Bronchial epithelial cell (primary cell): ENCODE measurements at places on chromosomes 13 and 19. TPM values are rescaled to one million over a fixed set of nuclear protein-coding genes. Genes with fewer than 3 reads are reported as not detected.

CDADC1 gene
- 5.9 and 6.6 TPM in 2 replicates for total RNA-seq

TEX26 gene
- not detected in 2 replicates for total RNA-seq

SLC25A41 gene
- not detected in 2 replicates for total RNA-seq

DZIP1 gene
- 0.79 and 3.8 TPM in 2 replicates for total RNA-seq

VMAC gene
- 3.8 and 4.5 TPM in 2 replicates for total RNA-seq

DNA sequence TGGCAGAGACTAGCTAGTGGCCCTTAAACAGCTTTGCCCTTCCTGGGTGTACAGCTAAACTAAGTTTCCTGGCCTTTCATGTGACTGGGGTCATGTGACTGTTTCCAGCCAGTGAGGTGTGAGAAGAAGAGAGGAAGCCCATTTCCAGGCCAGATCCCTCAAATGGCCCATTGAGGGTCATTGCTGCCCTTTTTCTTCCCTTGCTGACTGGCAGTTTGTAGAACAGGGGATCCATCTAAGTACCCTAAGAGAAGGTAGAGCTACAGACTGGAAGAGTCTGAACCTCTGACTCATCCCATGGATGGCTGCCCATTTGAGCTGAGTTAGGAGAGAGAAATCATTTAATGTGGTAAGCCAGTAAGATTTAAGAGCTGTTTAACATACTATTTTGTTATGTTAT is 2.8 kb downstream of the SWSAP1 start:
- DNase-seq, result peak; percentile 77

- peak; percentile 59 for DNase-seq
Measured at GRCh38 chr19:41386442-41386841, 10.1 kb downstream of the TMEM91 start.

DNA sequence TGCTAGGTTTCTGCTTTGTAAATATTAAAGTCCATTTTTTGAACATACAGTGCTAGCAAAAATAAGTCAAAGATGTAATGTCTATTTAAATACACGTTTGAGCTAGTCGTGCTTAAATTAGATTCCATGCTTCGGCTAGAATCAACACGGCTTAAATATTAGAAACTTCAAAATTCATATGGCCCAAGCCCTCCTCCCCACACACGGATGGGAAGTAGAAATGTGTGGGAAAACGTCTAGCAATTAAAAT is 816 bp upstream of the KLF5 start:
- no peak for DNase-seq

- DNase-seq, result no peak
Measured at GRCh38 chr13:47875201-47875600, 125.9 kb downstream of the SUCLA2 start.

DNA sequence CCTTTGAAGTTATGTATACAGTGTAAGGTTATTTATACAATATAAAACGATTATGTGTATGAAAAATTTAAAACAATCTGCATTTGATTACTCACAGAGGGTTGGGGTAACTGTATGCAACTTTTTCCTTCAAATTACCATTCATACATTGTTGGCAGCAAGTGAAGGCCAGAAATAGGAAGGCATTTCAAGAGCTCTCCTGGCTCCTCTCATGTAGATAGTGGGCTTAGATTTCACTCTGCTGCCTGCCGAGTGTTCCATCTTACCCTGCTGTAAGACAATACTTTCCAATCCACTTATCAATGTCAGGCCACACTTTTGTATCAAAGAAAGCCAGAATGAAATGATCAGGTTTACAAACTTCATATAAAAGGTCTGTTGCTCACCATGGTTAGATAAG is 245.2 kb downstream of the DNAJC15 start:
- no peak for DNase-seq

DNA sequence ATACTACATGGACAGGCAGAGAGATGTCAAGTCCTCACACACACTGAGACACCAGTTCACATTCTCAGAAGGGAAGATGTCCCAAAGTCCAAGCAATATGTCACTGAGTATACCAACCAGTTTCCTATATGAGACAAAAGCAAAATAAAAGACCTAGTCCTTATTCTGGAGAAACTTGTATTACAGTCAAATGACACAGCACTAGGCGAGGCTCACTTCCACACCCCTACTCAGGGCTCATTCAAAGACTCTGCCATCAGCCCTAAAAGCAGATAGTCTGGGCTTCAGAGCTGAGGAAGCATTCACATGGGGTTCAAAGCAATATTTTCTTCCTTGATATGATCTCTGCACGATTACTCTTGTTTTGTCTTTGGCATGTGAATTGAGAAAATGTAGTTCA is 129.9 kb upstream of the UBL3 start:
- DNase-seq, result no peak

DNA sequence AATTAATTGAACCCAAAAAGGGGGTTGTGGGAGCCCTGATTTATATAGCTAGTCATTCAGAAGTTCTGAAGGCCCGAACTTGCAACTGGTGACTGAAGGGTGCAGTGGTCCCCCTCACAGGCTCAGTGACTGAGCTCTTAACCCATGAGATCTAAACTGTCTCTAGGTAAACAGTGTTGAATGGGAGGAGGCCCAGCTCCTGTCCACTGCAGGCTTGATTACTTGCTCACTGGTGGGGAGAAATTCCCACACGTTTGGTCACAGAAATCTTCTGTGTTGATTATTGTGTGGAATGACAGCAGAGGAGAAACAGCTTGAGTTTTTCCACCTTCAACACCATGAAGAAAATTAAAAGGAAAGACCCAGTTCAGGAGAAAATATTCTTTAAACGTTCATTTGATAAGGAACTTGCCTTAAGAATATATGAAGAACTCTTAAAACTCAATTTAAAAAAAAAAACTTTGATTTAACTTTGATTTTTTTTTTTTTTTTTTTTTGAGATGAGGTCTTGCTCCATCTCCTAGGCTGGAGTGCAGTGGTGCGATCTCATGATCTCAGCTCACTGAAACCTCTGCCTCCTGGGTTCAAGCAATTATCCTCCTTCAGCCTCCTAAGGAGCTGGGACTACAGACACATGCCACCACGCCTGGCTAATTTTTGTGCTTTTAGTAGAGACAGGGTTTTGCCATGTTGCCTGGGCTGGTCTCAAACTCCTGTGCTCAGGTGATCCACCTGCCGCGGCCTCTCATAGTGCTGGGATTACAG is 249.3 kb downstream of the UQCRFS1 start:
- no peak for DNase-seq

- peak; percentile 9 for DNase-seq
Measured at GRCh38 chr13:89432997-89433396, 1761.8 kb downstream of the SLITRK5 start.

DNA sequence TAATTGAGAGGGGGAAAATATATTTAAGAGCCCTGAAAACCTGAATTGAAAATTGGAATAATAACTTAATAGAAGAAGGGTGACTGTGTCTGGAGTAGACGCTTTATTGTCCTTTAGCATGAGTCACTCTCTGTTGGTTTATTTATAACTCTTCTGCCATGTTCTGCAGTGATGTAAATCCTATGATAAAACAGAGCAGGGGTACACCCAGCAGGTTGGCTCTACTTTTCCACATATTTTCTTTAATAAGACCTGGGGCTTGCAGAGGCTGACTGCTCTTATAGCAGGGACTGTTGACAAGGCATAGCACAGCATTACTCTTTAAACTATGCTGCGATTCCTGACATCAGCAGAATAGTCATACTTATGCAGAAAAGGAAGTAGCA is 389.9 kb upstream of the PCDH9 start:
- no peak for DNase-seq

DNA sequence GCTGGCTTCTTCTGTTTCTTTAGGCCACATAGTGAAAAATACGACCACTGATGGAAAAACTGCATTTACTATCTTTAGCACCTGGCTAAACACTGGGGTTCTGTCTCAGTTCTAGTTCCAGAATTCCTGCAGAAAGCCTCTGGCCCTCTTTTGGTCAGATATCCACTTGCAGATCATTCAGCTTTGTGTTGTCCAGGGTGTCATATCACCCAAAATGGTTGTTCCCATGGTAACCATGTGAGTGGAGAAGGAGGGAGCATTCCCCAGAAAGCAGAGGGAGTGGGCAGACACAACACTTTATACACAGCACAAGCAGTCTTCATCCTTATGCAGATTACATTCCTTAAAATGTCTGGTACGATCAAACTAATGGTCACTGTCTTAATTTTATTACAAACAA is 73.5 kb downstream of the CAB39L start:
- no peak for DNase-seq

- DNase-seq, result no peak
Measured at GRCh38 chr19:41269571-41269970, 5.4 kb downstream of the HNRNPUL1 start.

DNA sequence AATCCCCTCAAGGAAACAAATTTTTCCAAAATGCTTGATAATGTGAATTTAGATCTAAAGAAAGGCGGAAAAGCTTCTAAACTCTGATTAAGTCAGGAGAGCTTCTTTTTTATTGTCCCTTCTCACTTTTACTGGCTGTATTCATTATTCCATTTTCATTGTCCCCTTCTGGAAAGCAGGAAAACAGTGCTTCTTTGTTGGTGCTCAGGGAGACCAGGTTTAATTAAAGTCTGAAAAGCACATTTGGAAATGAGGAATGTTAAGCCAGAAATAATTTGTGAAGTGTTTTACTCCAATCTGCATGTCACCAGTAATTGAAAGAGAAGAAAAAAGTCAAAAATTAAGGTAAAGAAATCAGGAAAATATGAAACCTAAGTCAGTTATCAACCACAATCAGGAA is 43.5 kb upstream of the TSC22D1 start:
- DNase-seq, result no peak

- DNase-seq, result no peak
Measured at GRCh38 chr13:49546561-49546960, 38.8 kb downstream of the RCBTB1 start.

GRCh38 chr13:27956576-27957300 is 12.4 kb downstream of the CDX2 start:
- DNase-seq, result no peak

DNA sequence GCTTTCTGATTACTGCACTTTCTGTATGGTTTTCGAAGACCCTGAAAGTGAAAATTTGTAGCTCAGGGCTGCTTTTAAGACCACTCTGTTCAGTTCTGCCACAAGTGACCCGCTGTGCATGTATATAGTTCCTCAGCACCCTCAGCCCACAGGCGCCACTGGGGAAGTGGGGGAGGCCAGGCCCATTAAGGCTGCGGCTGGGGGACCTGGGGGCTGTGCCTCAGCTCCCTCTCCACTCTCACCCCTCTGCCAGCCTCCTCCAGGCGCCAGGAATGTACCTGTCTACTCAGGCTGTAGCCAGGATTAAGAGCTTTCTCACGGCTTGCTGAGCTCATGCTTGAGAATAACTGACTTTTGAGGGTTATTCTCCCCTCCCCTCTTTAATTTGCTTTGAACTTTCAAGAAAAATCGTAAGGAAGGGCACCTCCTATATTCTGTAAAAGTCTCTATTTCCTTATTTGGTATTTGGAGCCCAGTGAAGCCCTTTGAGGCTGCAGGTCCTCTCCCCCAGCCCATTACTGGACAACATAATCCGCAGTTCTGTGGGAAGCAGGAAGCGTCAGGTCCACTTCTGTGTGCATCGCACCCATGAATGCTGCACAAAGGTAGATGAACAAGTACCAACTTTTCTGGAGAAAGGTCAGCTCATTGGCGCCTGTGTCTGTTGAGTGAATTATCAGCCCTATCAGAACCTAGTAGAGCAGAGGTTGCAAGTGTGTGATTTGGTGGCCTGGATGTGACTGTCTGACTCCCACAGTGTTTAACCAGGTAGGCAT is 29.6 kb downstream of the GJA3 start:
- DNase-seq, result no peak

GRCh38 chr13:32125221-32125689 is 93.7 kb downstream of the FRY start:
- DNase-seq, result no peak

- no peak for DNase-seq
Measured at GRCh38 chr13:100473501-100474044, 115.0 kb downstream of the GGACT start.

DNA sequence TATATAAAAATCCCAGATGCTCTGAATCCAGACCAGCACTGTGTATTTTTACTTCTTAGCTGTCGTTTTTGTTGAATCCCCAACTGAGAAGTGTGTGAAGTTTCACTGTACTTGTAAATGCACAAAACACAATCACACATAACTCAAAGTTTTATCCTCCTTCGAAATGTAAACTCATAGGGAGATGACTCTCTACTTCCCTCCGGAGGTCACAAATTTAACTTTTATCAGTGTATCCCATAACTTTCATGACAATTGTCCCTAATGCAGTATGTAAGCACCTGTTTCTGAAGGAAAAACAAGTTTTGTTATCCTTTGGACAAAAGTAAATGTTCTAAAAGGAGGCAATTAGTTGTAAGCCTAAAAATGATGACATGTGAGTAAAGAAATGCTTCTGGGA is 665.0 kb upstream of the SLITRK6 start:
- DNase-seq, result peak; percentile 4

- DNase-seq, result no peak
Measured at GRCh38 chr13:99854366-99854765, 117.2 kb downstream of the ZIC5 start.

- no peak for DNase-seq
Measured at GRCh38 chr19:1459479-1459878, 9.6 kb downstream of the APC2 start.

DNA sequence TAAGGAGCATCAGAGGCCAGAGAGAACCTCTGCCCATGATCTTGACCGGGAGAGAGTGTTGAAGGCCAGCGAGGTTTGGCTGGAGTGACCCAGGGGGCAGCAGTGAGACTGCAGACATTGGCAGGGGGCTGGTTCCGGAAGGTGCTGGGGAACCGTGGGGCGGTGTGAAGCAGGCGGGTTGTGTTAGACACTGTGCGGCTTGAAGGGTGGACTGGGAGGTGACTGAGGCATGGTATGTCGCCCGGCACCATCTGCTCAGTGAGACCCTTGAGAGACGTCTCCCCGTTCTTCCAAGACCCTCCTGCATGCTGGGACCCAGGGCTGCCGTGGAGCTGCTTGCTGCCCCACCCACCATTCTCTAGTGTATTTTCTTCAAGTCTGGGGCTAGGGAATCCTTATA is 24.6 kb downstream of the CARM1 start:
- no peak for DNase-seq

DNA sequence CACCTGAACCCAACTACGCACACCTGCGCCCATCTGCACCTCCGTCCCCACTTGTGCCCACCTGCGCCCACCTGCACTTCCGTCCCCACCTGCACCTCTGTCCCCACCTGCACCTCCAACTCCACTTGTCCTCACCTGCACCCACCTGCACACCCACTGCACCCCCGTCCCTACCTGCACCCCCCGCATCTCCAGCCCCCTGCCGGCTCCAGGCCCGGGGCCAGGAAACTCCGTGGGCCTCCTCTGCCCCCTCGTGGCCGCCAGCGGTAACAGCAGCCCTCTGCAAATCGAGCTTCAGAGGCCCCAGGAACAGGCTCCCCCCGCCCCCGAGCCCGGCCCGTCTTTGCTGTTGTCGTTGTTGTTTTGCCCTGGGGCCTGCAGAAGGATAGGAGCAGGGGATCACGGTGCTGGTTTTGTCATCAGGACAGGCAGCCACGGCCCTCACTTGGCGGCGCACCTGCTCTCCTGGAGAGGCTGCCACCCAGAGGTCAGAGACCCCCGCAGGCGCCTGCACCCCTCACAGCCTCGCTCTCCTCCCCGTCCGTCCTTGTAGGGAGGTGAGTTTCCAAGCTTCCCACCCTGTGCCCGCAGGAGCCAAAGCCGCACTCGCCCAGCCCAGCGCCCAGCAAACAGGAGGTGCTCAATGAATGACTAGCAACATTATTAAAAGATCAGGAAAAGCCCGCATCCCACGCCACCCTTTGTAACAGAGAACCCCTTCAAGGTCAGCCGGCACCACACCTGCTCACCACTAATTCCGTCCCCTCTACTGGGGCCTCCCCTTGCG is 65.4 kb downstream of the GNG7 start:
- DNase-seq, result peak; percentile 18

GRCh38 chr19:4391306-4391693 is 9.0 kb downstream of the SH3GL1 start:
- DNase-seq, result peak; percentile 47

- no peak for DNase-seq
Measured at GRCh38 chr13:104597546-104598180, 1531.4 kb upstream of the SLC10A2 start.
